ENCODE measurements at places on chromosomes 2 and 18. TPM values are rescaled to one million over a fixed set of nuclear protein-coding genes. Genes with fewer than 3 reads are reported as not detected.
A peak's percentile ranks its signal among the peaks of the same experiment; 100 is the strongest.

DNA sequence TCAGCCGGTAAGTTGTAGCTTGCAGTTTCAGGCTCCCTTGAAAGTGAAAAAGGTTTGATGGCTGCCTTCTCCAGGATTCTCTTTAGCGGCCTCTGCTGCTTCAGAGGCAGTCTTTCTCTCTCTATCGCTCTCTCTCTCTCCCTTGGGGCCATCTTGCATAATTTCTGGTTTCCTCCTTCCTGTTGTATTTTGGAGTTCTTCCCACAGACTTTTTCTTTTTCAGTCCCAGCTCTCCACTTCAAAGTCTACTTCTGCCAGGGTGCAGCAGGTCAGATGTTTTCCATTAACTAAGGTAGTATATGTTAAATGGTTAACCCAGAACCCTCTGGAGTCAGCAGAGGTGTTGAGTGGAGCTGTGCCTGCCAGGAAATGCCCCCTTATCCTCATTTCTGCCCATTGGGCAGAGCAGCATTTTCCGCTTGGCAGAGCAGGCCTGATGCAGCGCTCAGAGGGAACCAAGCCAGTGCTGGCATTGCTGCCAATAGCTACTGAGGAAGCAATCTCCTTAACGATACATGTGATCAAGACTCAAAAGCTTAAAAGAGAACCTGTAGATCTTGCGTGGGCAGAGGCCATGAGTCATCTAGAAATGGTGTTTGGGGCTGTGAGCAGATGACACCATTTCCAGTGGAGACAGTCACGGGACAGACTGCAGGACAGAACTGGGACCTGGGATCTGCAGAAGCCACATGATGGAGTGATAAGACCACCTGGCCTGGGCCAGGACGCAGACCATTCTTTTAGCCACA is 20.8 kb downstream of the DBI start:
- H3K27ac ChIP-seq: peak overlapping the region; percentile 83
- H3K27me3 ChIP-seq: no peaks in the 10 kb centered on the region
- H3K4me1 ChIP-seq: no peaks in the 10 kb centered on the region
- no peak overlapping the region for H3K4me3 ChIP-seq
- DNase-seq: peak; percentile 81
- no peaks in the 10 kb centered on the region for H3K36me3 ChIP-seq

- no peak for DNase-seq
- no peaks in the 10 kb centered on the region for H3K36me3 ChIP-seq
- H3K27ac ChIP-seq: no peak overlapping the region
- no peaks in the 10 kb centered on the region for H3K27me3 ChIP-seq
Observed at GRCh38 chr2:24353364-24353763, 7.0 kb downstream of the ITSN2 start.

DNA sequence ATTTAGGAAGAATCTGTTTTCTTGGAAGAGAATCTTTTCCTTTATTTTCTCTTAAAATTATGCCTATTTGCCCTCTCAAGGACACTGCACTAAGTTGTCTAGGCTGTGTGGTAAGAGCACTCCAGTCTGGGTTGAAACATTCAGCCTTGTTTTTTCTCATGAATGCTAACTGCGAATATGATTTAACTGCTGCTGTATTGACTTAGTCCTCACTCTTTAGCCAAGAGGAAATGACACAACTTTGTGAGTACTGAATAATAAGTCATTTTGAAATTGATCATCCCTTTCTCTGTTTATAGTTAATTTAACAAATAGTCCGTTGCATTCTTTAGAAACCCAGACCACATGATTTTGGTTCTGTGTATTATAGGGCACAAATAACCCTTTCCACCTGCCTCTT is 4.5 kb upstream of the RND3 start:
- no peak overlapping the region for H3K4me3 ChIP-seq
- DNase-seq: no peak
- H3K4me1 ChIP-seq: no peaks in the 10 kb centered on the region

DNA sequence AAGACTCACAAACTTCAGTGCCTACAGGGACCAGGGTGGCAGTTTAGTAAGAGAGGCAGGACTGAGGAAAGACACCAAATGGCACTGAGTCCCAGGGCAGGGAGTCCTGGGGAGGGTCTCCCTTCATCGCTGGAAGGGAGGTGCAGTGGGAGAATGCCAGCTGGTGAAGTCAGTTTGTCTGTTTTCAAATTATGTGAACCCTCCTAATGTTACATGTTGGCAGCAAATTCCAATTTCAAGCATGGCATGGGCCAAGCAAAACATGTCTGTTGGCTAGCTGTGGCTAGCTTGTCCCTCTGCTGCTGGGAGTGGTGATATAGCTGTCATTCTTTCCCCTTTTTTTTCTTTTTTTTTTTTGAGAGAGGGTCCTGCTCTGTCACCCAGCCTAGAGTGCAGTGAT is 55.9 kb upstream of the HAAO start:
- H3K36me3 ChIP-seq: no peaks in the 10 kb centered on the region
- no peak for DNase-seq
- no peaks in the 10 kb centered on the region for H3K27me3 ChIP-seq
- H3K4me1 ChIP-seq: no peaks in the 10 kb centered on the region
- no peak overlapping the region for H3K4me3 ChIP-seq

DNA sequence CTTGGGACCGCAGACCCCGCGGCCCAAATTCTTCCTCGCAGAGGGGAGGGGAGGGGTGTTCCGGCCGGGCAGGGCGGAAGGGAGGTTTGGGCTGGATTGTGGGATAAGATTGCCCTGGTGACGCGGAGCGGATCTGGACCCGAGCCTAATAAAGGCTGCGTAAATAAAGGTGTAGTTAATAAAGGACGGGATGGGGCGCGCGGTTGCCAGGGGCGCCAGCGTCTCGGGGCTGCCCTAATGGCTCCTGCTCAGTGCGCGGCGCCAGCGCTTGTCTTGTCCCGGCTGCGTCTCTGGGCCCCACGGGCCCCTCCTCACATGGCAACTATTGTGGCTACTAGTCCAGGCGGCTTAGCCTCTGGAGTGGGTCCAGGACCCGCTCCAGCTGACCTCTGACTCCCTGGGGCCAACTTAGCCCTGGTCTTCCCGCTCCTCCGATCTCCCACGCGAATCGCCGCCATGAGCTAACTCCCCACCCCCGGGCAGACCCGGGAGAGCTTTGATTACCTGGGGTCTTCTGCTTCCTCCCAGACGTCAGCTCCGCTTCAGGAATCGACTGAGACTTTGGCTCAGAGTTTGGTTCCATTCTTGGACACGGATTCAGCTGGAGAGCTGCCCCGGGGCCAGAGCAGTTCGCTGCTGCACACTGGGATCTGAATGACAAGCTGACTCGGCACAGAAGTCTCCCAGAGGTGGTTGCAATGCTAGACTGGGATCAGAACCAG is 36.5 kb downstream of the SLC25A52 start:
- DNase-seq: peak; percentile 60
- no peaks in the 10 kb centered on the region for H3K27me3 ChIP-seq
- H3K27ac ChIP-seq: peak overlapping the region; percentile 75
- no peaks in the 10 kb centered on the region for H3K36me3 ChIP-seq
- H3K4me3 ChIP-seq: peak overlapping the region; percentile 65

DNA sequence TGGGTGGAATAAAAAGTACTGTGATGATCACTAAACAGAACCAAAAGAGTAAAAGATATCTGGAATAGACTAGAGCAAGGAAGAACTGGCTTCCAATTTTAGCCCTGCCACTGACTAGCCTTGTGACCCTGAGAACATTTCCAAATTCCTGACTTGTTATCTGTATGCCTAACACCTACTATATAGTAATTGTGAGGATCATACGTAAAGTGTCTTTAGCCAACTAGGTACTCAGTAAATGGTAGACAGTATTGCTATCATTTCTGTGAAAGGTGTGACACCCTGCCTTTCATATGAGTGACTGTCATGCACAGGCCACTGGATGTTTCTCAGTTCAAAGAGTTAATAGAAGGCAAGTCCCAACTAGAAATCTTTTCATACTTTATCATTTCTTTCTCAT is 29.8 kb downstream of the CYTIP start:
- H3K4me3 ChIP-seq: no peak overlapping the region

Gene TXNDC2
- total RNA-seq: not detected

Measured in right atrium auricular region (tissue), 2 donors.